Testis (tissue), 5 donors: ENCODE measurements at places on chromosomes 1 and 21. TPM values are rescaled to one million over a fixed set of nuclear protein-coding genes. Genes with fewer than 3 reads are reported as not detected.

DNA sequence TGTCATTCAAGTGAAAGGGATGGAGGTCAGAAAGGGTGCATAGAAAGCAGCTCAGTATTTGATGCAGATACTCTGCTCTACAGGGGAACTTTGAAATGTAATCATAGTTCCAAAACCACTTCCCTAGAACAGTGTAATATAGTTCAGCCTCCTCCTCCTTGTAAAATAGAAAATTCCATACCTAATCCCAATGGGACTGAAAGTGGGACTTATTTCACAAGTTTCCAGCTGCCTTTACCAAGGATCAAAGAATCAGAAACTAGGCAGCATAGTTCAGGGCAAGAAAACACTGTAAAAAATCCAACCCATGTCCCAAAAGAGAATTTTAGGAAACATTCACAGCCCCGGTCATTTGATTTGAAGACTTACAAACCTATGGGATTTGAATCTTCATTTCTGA is 8.1 kb upstream of the TMCO2 start:
- no peak overlapping the region for H3K27ac ChIP-seq
- no peaks in the 10 kb centered on the region for H3K27me3 ChIP-seq
- no peaks in the 10 kb centered on the region for H3K4me1 ChIP-seq
- no peak overlapping the region for H3K4me3 ChIP-seq

DNA sequence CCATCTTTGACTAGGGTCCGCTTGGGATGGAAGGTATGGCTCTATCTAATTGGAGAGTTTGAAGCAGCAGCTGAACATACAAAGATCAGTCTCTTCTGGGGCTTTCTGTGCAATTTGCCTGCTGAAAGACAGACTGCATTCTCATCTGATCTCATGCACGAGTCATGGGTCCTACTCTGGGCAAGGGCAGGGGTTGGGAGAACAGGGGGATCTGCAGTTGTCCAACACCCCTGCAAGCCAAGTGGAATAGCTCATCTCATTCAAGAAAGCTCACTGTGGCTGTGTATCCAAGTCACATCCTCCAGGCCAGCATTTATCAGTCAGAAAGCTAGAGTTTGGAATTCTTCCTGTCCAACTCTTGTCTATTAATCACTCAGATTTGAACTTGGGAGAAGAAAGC is 177.2 kb upstream of the C8B start:
- no peaks in the 10 kb centered on the region for H3K4me1 ChIP-seq
- DNase-seq: no peak
- H3K27me3 ChIP-seq: no peaks in the 10 kb centered on the region
- no peak overlapping the region for H3K4me3 ChIP-seq

- no peaks in the 10 kb centered on the region for H3K27me3 ChIP-seq
- no peak overlapping the region for H3K27ac ChIP-seq
- no peaks in the 10 kb centered on the region for H3K36me3 ChIP-seq
- H3K4me3 ChIP-seq: no peak overlapping the region
- DNase-seq: no peak
Measured at GRCh38 chr1:31399976-31400375, 13.0 kb upstream of the SERINC2 start.

- H3K36me3 ChIP-seq: no peaks in the 10 kb centered on the region
- H3K27ac ChIP-seq: no peak overlapping the region
- H3K27me3 ChIP-seq: no peaks in the 10 kb centered on the region
- no peaks in the 10 kb centered on the region for H3K4me1 ChIP-seq
Measured at GRCh38 chr21:38664841-38665240, 140.9 kb upstream of the ETS2 start.

GRCh38 chr1:17904290-17904689 is 149.2 kb downstream of the ACTL8 start:
- H3K4me3 ChIP-seq: no peak overlapping the region
- no peak for DNase-seq
- no peaks in the 10 kb centered on the region for H3K36me3 ChIP-seq
- no peak overlapping the region for H3K27ac ChIP-seq
- no peaks in the 10 kb centered on the region for H3K4me1 ChIP-seq

DNA sequence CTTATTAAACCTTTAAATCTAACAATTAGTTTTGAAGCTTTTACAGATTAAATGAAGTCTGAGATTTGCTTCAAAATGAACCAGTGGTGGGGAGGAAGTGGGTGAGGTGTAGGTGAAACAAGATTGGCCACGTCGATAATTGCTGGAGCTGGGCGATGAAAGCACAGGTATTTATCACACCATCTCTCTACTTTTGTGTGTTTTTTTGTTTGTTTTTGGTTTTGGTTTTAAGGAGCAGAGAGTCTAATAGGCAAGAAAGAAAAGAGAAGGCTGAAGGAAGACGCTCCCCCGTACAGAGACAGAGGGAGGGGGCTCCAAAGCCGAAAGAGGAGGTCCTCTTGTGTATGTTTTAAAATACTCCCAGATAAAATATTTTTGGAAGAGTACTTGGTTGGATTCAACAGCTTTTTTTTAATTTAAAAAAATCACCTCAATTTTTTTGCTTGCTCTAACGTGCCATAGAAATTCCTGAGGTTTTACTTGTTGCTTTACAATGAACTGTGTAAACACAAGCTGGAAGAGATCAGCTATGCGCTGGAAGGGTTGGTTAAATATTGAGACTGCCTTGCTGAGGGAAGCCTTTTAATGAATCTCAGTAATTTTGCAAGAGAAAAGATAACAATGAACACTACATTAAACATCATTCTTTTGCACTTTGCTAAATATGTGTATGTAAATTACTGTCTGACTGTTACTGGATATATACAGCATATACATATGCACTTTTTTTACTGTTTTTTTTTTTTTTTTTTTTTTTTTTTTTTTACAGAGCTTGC is 6.7 kb upstream of the LGALS8 start:
- H3K27ac ChIP-seq: no peak overlapping the region
- no peak overlapping the region for H3K4me3 ChIP-seq
- H3K4me1 ChIP-seq: no peaks in the 10 kb centered on the region
- H3K36me3 ChIP-seq: no peaks in the 10 kb centered on the region
- H3K27me3 ChIP-seq: no peaks in the 10 kb centered on the region
- no peak for DNase-seq

GRCh38 chr1:247419336-247419735 is 3.4 kb downstream of the NLRP3 start:
- H3K27ac ChIP-seq: no peak overlapping the region
- no peak overlapping the region for H3K4me3 ChIP-seq
- no peaks in the 10 kb centered on the region for H3K27me3 ChIP-seq
- no peaks in the 10 kb centered on the region for H3K36me3 ChIP-seq
- no peak for DNase-seq
- no peaks in the 10 kb centered on the region for H3K4me1 ChIP-seq

GRCh38 chr1:234958066-234958705 is 170.5 kb downstream of the TOMM20 start:
- no peak overlapping the region for H3K4me3 ChIP-seq
- no peak for DNase-seq
- H3K27ac ChIP-seq: no peak overlapping the region
- H3K36me3 ChIP-seq: no peaks in the 10 kb centered on the region
- H3K27me3 ChIP-seq: no peaks in the 10 kb centered on the region

The FCMR gene
- 5.3 TPM for polyA plus RNA-seq

The AMY1A gene
- polyA plus RNA-seq: 1.1 TPM

The HPCAL4 gene
- polyA plus RNA-seq: 17.3 TPM

The PLEKHM2 gene
- 98.4 TPM for polyA plus RNA-seq
